ENCODE measurements at places on chromosomes 5 and 9.

DNA sequence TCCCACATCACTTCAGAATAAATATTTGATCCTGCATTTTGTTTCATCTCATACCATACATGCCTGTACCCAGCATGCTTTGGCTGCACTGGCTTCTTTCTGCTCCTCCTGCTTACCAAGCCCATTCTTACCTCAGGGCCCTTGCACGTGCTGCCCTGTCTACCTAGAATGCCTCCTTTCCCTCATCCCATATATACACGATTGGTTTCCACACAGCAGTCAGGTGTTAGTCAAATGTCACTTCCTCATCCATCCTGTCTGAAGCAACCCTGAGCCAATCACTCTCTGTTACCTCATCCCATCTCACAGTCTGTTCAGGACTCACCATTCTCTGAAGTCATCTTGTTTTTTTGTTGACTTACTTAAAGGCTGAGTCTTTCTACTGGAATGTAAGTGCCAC is 30.3 kb downstream of the CAST start:
- DNase-seq: no peak

DNA sequence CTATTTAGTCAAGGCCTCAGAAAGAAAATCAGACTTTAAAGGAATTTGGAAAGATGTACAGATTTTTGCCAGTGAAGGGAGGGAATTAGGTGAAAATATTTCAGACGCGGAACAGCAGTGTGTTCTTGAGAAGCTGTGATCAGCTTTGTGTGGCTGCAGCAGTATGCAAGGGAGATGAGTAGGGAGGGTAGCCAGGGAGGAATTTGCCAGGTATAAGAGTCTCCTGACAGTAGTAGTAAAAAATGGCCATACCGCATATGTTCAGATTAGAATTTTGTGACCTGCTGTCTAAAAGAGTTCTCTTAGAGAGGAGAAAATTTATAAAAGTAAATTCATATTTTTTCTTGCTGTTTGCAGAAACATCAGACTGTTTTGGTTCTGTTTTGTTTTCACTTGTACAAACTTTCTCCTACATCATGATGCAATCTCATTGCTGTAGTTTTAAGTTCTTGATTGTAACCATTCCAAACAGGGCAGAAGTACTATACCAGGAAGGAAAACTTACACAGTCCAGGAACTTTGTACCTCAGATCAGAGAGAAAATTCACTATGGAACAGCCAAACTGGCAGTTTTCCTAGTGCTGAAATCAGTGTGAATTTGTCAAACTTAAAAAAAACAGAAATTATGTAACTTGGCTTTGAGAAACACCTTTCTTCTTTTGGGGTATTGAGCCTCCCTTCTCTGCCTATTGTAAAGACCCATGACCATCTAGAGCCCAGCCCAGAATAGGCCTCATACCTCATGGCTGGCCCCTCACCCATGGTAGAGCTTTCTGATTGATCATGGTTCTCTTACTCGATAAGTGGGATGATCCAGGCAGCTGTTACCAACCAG is 78.4 kb upstream of the NR3C1 start:
- DNase-seq: no peak

- DNase-seq: no peak
These were observed 32.3 kb upstream of the NIPBL start for GRCh38 chr5:36844305-36844704.

DNA sequence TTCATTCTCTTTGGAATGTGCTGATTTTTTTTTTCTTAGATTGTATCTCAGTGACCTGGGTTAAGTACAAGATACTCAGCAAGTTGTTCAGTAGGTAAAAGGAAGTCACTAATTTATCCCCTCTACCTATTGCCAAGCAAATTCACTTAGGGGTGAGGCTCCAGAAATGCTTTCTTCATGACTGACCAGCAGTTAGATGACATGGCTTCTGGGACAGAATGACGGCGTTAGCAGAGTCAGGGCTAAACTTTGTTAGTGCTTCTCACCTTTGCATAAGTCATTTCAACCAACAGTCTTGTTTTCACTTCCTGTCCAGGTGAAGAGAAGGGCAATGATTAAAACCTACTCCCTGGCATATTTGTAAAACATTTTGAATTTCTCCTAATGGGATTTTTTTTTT is 20.2 kb upstream of the MTAP start:
- DNase-seq: no peak

- DNase-seq: no peak
These were observed 101.8 kb downstream of the DOCK8 start for GRCh38 chr9:316382-316965.

DNA sequence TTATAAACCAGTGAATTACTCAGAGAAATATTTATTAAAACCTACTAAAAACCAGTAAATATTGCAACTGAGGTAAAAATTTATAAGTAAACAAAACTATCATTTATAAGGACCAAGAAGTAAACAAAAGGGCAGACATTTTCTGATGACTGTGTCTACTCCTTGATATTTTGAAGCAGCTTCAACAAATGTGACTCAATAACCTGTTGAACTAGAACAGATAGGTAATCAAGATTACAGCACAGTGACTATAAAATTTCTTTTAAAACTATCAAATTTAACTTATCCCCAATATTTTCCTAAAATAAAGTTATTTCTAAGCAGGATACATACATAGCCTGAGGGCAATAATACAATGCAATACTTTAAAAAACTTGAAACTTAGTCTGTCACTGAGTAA is 12.8 kb downstream of the ANKRA2 start:
- no peak for DNase-seq

DNA sequence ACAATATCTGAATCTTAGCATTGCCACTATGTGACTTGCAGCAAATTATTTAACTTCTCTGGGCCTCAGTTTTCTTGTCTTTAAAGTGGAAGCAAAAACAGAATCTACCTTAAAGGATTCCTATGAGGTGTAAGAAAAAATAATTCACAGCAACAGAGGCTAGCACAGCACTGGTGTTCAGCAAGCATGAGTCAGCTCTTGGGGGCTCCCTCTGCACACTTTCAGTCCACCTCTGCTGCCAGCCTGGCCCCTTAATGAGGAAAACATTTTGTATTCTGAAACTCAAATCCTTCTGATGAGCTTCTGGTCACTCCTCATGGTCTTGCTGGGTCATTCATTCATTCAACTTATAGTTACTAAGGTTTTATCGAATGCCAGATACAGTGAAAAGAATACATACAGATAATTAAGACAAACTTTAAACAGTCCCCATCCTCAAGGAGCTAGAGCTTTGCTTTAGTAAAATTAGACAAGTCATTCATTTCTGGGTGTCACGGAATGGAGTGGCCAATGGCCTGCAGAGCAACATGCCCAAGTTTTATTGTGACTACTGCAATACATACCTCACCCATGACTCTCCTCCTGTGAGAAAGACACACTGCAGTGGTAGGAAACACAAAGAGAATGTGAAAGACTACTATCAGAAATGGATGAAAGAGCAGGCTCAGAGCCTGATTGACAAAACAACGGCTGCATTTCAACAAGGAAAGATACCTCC is 26.8 kb upstream of the IQGAP2 start:
- no peak for DNase-seq
